ENCODE measurements at places on chromosomes 3 and 15.

GRCh38 chr3:126261037-126261436, 80.7 kb upstream of the ALDH1L1 start:
- H3K27ac ChIP-seq = peak overlapping the region; percentile 89
- peaks cover 38% of the 10 kb centered on the region for H3K4me1 ChIP-seq
- no peak overlapping the region for H3K4me3 ChIP-seq
- no peaks in the 10 kb centered on the region for H3K27me3 ChIP-seq
- H3K36me3 ChIP-seq = no peaks in the 10 kb centered on the region

DNA sequence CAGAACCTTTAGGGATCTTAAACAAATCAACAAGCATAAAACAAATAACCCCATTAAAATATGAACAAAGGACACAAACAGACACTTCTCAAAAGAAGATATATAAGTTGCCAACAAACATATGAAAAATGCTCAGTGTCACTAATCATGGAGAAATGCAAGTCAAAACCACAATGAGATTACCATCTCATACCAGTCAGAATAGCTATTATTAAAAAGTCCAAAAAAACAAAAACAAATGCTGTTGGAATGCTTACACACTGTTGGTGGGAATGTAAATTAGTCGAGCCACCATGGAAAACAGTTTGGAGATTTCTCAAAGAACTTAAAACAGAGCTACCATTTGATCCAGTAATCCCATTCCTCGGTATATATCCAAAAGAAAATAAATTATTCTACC, 423.6 kb downstream of the OTOL1 start:
- no peaks in the 10 kb centered on the region for H3K4me1 ChIP-seq
- H3K27me3 ChIP-seq = no peaks in the 10 kb centered on the region
- DNase-seq = no peak
- no peaks in the 10 kb centered on the region for H3K36me3 ChIP-seq
- H3K27ac ChIP-seq = no peak overlapping the region

DNA sequence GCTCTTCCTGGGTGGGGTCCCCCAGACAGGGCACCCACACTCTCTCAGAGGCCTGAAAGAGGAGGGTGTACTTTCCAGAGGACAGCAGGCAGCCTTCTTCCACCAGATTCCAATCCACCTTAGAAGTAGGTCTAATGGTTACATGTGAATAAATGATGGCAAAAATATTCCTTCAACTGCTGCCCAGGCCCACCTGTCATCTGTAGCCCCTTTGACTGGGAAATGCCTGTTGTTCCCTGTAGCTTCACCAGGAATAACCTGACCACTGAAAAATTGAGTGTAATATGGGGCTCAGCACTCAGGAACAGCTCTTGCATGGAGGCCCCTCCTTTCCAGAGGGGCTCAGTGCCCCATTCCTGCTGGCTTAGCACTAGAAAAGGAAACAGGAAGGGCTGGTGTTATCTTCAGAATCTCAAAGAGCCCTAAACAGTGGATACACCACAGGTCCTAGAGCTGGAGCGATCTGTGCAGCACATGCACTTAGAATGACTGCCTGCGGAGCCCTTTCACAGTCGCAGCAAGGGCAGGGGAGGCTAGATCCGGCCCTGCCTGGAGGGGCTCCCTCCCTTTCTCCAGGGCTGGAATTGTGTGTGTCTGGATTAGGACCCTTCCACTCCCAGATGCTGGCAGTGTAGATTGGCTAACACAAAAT, 32.1 kb downstream of the SLC22A14 start:
- no peaks in the 10 kb centered on the region for H3K36me3 ChIP-seq
- no peak overlapping the region for H3K27ac ChIP-seq
- no peaks in the 10 kb centered on the region for H3K4me1 ChIP-seq

- no peaks in the 10 kb centered on the region for H3K36me3 ChIP-seq
- H3K27ac ChIP-seq = peak overlapping the region; percentile 28
- no peak overlapping the region for H3K4me3 ChIP-seq
Observed at GRCh38 chr3:123271466-123272159, 69.9 kb downstream of the SEC22A start.

GRCh38 chr15:31447931-31448634, 121.4 kb downstream of the KLF13 start:
- DNase-seq = no peak
- no peak overlapping the region for H3K27ac ChIP-seq
- H3K27me3 ChIP-seq = no peaks in the 10 kb centered on the region
- H3K36me3 ChIP-seq = no peaks in the 10 kb centered on the region

DNA sequence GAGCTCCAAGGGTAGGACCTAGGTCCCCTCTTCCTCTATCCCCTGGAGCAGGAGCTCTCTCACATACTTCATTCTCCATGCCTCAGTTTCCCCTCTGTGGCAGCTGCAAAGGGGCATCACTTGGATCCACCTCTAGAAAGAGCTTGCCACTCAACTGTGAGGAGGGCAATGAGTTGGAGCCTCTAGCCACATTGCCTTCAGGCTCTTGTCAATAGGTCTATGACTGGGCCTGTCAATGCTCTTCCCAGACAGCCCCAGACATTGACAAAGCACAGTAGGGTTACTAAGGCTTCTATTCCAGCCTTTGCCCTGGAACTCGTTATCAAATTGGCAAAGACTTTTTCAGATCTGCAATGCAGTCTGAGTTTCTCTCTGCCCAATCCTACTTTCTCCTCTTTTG, 4.4 kb upstream of the VIPR1 start:
- H3K4me1 ChIP-seq = peaks cover 16% of the 10 kb centered on the region
- no peaks in the 10 kb centered on the region for H3K36me3 ChIP-seq

DNA sequence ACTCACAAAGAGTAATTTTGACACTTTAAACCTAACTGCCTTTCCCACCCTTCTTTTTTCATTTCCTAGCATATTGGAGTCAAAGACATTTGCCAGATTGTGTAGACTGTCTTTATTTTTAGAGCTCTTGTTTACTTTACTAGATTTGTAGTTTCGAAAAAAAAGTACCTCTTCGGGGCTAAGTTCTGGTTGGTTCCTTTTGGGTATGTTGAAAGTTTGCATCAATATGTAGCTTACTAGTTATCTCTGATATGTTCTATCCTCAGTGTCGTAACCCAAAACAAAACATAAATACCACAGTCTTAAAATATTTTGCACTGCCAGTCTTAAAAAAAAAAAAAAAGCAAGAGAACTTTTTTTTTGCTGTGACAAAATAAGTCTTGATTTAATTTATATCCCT, 52.2 kb downstream of the REC114 start:
- H3K36me3 ChIP-seq = no peaks in the 10 kb centered on the region
- no peak for DNase-seq
- H3K27me3 ChIP-seq = no peaks in the 10 kb centered on the region
- no peak overlapping the region for H3K4me3 ChIP-seq
- H3K27ac ChIP-seq = no peak overlapping the region
- no peaks in the 10 kb centered on the region for H3K4me1 ChIP-seq

DNA sequence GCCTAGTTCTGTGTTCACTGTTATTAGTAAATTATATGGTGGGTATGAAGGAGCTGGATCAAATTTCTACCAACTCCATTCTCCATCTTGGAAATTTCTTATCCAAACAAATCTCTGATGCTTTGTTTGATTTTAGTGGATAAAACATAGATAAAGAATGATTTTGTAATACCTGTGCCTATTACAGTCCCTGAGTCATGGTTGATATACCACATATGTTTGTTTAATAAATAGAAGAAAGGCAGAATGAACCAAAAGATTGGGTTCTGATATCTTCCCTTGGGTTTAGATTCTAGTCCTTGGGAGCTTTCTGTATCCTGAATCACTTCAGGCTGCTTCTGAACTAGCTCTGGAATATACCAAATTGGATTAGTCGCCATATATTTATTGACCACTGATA, 203.6 kb downstream of the PDCD6IP start:
- no peak overlapping the region for H3K27ac ChIP-seq
- DNase-seq = no peak
- no peaks in the 10 kb centered on the region for H3K36me3 ChIP-seq
- no peak overlapping the region for H3K4me3 ChIP-seq
- no peaks in the 10 kb centered on the region for H3K4me1 ChIP-seq
- H3K27me3 ChIP-seq = no peaks in the 10 kb centered on the region

DNA sequence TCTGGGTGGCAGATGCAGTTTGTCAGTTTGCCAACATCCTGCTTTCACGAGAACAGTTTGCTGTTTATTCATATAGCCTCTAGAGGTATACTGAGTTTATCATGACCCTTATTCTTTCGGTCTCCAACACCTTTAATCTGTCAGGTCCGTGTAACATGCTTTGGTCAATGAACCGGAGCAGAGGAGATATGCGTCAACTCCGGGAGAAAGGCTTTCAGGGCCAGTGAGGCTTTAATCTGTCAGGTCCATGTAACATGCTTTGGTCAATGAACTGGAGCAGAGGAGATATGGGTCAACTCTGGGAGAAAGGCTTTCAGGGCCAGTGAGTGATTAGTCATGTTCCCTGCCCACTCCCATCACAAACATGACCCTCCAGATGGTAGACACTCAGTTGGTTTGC, 16.9 kb upstream of the GPD1L start:
- no peaks in the 10 kb centered on the region for H3K27me3 ChIP-seq
- no peaks in the 10 kb centered on the region for H3K36me3 ChIP-seq
- no peak overlapping the region for H3K27ac ChIP-seq
- no peaks in the 10 kb centered on the region for H3K4me1 ChIP-seq
- no peak for DNase-seq
